ENCODE measurements at places on chromosomes 2 and 18. TPM values are rescaled to one million over a fixed set of nuclear protein-coding genes. Genes with fewer than 3 reads are reported as not detected.

GRCh38 chr18:77711096-77711495 is 461.4 kb downstream of the GALR1 start:
- no peak for DNase-seq

- no peak for DNase-seq
Measured at GRCh38 chr2:118670276-118670675, 177.2 kb downstream of the EN1 start.

- DNase-seq, result no peak
Measured at GRCh38 chr18:48365965-48366364, 43.2 kb downstream of the ZBTB7C start.

DNA sequence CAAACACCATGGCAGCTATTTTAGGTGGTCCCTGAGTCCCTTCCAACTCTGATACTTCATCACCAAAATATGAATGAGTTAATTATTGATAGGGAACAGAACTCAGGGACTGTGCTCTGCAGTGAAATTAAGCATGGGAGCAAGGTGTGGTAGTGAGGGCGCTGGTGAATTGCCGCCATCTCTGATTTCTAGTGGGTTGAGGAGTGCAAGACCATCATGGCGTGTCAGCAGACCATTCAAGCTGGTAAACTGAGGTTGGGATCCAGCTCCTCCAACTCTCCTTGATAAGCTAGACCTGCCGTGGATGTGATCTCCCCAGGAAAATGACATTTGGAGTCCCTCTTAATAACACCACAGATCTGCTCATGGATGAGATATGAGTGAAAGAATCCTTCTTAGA is 70.4 kb downstream of the LYPD1 start:
- DNase-seq, result no peak

DNA sequence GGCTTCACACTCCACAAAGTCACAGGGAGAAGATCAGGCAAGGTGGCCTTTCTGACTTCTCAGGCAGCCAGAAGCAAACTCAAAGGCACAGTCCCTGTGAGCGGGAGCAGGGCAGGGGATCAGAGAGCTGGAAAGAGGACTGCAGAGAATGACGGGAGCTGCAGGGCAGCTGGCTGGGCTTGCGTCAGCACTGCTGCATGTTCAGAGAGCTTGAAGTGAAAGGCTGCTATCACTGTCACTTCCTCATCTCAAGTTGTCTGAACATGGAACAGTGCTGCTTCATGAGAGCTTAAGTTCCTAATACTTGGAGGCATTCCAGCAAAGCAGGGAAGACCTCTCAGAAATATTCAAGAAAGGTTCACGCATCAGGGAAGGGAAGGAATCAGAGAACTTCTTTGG is 20.4 kb downstream of the TGFBRAP1 start:
- no peak for DNase-seq

DNA sequence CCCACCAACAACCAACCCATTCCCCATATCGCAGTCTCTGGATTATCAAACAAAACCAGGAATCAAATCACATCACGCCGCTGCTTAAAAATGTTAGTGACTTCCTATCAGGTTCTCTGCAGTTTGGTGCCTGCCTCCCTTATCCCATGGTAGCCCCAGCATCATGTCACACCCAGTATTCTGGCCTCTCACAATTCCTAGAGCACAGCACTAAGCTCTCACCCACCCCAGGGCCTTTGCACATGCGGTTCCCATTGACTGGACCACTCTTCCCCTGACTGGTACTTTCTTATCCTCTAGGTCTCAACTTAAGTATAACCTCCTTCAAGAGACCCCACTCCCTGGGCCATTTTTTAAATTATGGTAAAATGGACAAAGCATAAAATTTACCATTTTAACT is 12.8 kb downstream of the ATP8B1 start:
- DNase-seq, result no peak

DNA sequence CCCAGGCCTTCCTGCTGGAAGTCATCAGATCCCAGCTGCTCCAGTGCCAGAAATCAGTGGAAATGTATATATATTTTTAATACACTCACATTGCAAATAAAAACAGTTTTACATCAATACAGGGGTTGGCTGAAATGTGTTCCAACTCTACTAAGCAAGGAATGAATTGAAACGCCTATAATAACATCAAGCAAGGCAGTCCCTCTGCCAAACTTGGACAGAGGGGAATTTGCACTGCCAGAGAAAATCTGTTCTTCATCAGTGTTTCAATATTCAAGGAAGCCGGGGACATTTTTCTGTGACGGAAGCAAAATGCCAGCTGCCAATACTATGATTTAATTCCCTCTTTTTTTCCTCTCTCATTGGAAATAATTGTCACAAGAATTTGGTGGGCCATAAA is 335.3 kb downstream of the TNS1 start:
- DNase-seq, result no peak

GRCh38 chr2:86002375-86002774 is 103.3 kb downstream of the POLR1A start:
- no peak for DNase-seq

GRCh38 chr2:181074457-181074856 is 94.1 kb downstream of the UBE2E3 start:
- no peak for DNase-seq

DNA sequence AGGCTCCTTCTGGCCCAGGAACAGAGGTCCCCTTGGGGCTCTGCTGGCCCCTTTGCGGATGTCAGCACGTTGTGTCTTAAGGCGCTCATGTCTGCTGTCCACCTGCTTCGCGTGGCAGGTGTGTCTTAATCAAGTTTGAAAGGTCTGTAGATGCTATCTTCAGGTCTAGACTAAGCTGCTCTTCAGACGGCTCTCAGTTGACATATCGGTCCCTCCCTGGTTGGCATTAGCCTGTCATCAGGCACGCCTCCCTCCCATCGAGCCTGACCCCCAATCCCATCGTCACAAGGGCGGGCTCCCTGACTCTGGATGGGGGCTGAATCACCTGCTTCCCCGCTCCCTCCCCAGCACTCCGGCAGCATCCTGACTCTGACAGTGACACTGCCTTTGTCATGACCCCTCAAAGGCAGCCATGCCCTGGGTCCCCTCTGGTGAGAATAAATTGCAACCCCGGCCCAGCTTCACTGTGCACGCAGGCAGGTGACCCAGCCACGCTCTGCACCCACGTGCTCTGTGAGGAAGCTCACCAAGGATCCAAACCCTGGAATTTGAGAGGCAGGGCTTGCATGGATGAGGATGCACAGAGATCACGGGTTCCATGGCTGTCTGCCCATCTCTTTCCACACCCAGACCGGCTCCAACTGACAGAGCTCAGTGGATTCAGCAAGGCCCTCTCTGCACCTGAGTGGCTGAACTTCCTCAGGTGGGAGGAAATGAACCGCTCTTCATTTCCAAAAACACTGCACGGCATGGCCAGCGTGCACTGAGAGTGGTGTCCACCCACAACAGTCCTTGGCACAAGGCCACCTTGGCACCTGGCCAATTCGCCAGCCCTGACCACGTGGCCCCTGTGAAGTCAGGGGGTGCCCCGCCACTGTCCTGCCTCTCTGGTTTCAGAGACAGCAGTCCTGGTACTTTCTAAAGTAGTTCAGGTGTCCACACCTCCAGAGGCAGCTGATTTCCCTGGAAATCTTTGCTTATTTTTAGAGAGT is 110.2 kb upstream of the GPC1 start:
- no peak for DNase-seq

GRCh38 chr2:238498188-238498587 is 71.5 kb downstream of the ASB1 start:
- DNase-seq, result no peak

DNA sequence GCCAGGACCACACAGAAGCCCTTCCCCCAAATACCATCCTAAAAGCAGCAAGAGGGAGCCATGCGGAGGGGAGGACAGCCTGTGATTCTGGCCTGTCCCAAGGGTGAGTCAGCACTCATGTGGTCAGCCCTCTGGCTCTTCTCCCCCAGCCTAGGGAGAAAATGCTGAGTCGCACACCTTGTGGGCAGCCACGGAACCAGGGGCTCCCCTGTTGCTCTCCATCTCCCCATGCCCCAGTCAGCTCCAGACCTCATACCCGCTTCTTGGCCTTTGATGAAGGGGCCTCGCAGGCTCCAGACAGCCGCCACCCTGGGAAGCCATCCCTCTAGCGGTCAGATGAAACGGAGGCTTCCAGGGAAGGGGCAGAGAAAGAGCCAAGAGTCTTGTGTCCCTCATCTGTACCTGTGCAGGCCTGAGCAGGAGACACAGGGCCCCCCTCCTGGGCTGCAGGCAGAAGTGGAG is 181.3 kb upstream of the SIX2 start:
- no peak for DNase-seq

DNA sequence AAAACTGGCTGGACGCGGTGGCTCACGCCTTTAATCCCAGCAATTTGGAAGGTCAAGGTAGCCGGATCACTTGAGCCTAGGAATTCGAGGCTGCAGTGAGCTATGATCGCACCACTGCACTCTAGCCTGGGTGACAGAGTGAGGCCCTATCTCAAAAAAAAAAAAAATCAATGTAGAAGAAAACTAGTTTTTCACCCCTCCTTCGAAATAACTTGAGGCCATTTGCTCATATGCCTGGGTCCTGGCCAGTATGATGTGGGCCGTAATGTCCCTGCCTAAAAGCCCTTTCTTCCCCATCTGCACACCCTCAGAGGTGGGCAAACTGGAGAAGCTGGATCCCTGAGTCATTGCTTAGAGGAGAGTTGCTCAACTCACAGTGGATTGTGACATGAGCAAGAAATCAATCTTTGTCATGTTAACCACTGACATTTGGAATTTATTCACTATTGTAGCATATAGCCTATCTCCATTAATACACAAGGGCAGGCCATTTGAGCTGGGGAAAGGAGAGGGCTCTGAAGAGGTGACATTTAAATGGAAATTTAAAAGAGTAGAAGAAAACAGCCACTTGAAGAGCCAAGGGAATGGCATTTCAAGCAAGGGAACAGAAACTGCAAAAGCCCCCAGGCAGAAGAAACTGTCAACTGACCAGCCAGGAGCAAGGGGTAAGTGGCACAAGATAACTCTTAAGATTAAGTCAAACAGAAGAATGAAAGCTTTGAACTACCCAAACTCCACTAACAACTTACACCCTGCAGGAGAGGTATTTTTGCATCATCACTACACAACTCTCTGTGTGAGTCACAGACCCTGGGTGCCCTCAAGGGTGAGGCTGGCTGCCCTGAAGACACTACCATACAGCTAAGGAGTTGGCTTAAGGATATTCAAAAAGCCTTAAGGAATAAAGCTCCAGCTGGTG is 7.6 kb upstream of the METTL21A start:
- DNase-seq, result no peak

DNA sequence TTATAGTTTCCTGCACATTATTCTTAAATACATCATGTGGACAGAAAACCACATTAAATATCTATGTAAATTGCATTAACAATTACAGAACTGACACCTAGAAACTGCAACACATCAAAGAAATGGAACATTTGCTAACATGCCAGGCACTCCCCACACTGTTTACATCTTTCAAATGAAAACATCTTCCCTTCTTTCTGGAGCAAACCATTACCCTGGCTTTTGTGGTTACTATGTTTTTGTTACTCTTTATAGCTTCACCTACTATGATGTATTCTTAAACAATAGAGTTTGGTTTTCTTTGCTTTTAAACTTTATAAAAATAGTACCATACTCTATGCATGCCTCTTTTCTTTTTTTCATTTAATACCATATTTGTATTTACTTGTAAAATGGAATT is 1894.5 kb upstream of the CELF4 start:
- no peak for DNase-seq

- no peak for DNase-seq
Measured at GRCh38 chr18:79275461-79275860, 120.3 kb upstream of the NFATC1 start.

GRCh38 chr2:100242891-100243619 is 79.2 kb downstream of the LONRF2 start:
- DNase-seq, result peak; percentile 40

DNA sequence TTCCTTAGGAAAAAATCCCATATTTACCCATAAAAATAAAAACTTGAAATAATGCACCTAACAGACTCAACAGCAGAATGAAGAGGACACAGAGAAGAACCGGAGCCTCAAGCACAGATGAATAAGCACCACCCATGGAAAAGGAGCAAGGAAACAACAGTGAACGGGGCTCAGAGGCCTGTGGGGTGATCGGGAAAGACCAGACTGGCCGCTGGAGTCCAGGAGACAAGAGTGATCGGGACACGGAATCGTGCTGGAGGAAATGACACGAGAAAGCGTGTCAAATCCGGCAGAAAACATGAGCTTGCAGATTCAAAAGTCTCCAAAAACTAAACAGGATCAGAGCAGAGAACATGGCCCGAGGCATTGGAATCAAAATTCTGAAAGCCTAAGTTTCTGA is 448.0 kb upstream of the SALL3 start:
- DNase-seq, result no peak

- no peak for DNase-seq
Measured at GRCh38 chr2:64711252-64711800, 57.6 kb upstream of the SERTAD2 start.

- DNase-seq, result no peak
Measured at GRCh38 chr2:26820932-26821331, 27.0 kb upstream of the DPYSL5 start.

GRCh38 chr2:44109166-44109565 is 59.5 kb upstream of the PPM1B start:
- DNase-seq, result no peak

DNA sequence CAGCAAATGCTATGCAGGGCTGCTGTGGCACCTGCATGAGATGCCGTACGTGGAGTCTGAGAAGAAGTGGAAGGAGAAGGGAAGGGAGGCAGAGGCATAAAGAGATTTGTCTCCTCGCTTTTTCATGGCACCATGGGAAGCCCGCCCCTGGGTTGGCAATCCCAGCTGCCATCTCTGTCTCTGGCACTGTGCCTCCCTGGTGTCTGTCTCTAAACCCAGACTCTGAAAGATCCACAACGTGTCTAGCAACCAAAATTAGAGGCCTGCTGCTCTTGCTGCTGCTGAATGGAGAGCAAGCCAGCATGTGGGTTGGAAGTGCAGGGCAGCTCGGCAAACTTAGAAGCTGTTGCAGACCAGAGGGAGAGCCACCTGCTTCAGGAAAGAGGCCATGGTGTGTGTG is 53.1 kb downstream of the INO80C start:
- no peak for DNase-seq

DNA sequence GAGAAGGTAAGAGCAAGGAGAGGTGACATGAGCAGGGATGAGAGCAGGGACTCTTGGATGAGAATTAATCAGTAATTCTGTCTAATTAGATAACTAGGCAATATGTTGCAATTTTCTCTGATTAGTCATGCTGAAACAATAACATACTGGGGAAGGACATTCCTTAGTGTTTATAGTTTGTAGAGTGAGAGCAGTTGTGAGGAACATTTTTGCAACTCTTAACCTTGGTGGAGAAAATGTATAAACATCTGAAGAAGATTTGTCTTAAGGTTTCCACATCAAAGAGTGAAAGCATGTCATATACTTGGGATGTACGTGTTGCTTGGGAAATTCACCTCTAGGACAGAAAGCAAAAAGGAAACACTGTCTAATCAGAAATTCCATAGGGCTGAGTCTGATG is 955.4 kb upstream of the FANCL start:
- DNase-seq, result no peak

Gene TTC21B
- total RNA-seq, result 17.1 TPM

Gene CHST10
- 2.1 TPM for total RNA-seq

Gene LYG2
- total RNA-seq, result not detected

Gene DQX1
- total RNA-seq, result 0.33 TPM

Gene CSRNP3
- not detected for total RNA-seq

Gene GTF3C2
- 49.1 TPM for total RNA-seq

Gene CNTNAP5
- not detected for total RNA-seq

Gene LCT
- 0.13 TPM for total RNA-seq

Gene SCYGR4
- not detected for total RNA-seq

Gene COL6A3
- 0.90 TPM for total RNA-seq

Gene RUFY4
- 2.1 TPM for total RNA-seq

All from activated CD4-positive, alpha-beta memory T cell treated with anti-CD3 and anti-CD28 coated beads, Interleukin-2, amount 10 ng/mL, durations not matched to agents 7 days and 5 days (primary cell).